Dermis blood vessel endothelial cell (primary cell): ENCODE measurements at places on chromosomes 3 and 15. TPM values are rescaled to one million over a fixed set of nuclear protein-coding genes. Genes with fewer than 3 reads are reported as not detected.

PIGZ gene
- 3.9 and 7.0 TPM in 2 replicates for total RNA-seq

C3orf80 gene
- total RNA-seq = not detected in 2 replicates

CSPG4 gene
- total RNA-seq = 0.19 and 0.68 TPM in 2 replicates

AGTR1 gene
- total RNA-seq = under 0.01 TPM in 1 of 2 replicates, not detected in the other

SLC6A1 gene
- total RNA-seq = under 0.01 TPM in 1 of 2 replicates, not detected in the other

CSPG5 gene
- 0.51 and 0.79 TPM in 2 replicates for total RNA-seq

PPP1R14D gene
- not detected in 2 replicates for total RNA-seq

SCN11A gene
- total RNA-seq = under 0.01 TPM in 1 of 2 replicates, not detected in the other

GUCA1C gene
- total RNA-seq = 0.19 TPM in 1 of 2 replicates, not detected in the other

GOLGA8J gene
- 0.17 TPM in 1 of 2 replicates, not detected in the other for total RNA-seq

MYL3 gene
- 0.14 TPM in 1 of 2 replicates, not detected in the other for total RNA-seq

HAPLN3 gene
- total RNA-seq = 52.2 and 95.6 TPM in 2 replicates
